Stimulated activated CD8-positive, alpha-beta memory T cell treated with anti-CD3 and anti-CD28 coated beads, Interleukin-7, amount 100 ng/mL, for 24 hours (primary cell): ENCODE measurements at places on chromosomes 4 and X.

GRCh38 chrX:47574547-47575301 lies 7.5 kb upstream of the TIMP1 start:
- no peak for DNase-seq

GRCh38 chr4:29549342-29549741 lies 1170.8 kb upstream of the PCDH7 start:
- DNase-seq, result no peak

- DNase-seq, result no peak
These were observed 1454.5 kb upstream of the TENM3 start for GRCh38 chr4:180788729-180789128.

- no peak for DNase-seq
These were observed 62.5 kb upstream of the TMEM164 start for GRCh38 chrX:109940411-109940810.

DNA sequence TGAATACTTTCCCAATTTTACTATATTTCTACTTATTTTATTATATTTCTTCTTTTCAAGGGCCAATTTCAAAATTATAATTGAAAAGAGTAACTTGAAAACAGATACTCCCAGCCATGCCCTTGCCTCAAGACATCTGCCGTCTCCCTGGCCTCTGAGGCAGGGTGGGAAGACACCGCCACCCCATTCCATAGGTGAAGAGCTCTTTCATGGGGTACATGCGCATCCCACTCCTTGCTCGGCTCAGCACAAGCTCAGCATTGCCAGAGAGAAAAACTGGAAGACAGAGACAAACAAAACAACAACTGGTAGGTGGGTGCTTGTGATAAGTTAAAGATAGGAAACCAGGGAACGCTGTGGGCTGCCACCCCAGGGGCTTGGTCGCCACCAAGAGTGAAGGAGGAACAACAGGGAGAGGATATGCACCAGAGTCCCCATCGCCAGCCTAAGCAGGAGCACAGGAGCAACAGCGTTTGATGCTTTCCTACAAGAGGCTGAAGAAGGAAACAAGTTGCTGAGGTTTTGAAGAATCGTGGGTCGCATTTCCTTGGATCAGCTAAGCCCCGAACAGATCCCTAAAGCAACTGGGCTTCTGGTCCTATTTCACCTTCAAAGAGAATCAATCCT lies 11.3 kb downstream of the TMEM154 start:
- DNase-seq, result no peak
